NCI-H1436 treated with DMSO at 0.1 percent for 48 hours (cell line): ENCODE measurements at places on chromosomes 6 and 20.

GRCh38 chr6:51028276-51028675, 209.6 kb downstream of the TFAP2B start:
- DNase-seq: no peak

- no peak for DNase-seq
Observed at GRCh38 chr6:161435748-161436070, 161.8 kb upstream of the AGPAT4 start.

GRCh38 chr20:7879883-7880282, 60.4 kb downstream of the HAO1 start:
- DNase-seq: no peak

GRCh38 chr6:1496836-1497760, 107.7 kb downstream of the FOXF2 start:
- DNase-seq: no peak
